ENCODE measurements at places on chromosomes 5 and 9.

GRCh38 chr5:149452665-149453617, 73.8 kb upstream of the IL17B start:
- no peak for DNase-seq

DNA sequence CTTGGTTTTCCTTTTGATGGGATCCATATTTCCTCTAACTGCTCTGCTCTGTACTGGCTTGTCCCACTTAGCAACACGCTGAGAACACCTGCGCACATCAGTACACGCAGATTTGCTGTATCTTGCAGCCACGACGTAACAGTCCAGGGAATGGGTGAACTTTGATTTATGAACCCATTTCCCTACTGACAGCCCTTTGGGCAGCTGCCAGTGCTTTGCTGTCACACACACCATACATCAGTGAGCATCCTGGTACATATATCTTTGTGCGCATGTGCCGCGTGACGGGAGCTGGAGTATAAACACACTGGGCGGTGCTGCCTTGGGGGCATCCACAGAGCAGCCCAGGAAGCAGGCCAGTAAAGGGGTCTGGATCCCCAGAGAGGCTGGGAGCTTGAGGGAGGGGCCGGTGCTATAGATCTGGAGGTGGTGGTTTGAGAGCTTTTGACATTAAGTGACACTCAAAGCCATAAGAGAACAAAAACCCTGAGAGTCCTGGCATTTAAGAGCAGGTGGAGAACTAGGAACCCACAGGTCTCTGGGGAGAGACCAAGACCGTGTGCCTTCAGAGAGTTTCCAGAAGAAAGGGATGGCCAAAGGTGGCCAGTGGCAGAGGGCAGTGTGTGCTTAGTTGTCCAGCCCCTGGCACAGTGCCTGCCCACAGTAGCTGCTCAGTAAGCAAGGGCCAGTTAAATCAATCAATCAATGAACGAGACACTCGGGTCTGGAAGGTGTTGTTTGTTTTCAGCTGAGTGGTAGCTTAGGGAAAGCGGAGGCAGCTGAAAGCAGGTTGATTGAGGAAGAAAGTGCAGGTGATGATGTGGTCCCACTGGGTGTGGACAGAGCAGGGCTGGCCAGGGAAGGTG, 53.7 kb downstream of the LMX1B start:
- DNase-seq: no peak

GRCh38 chr5:122639033-122639432, 135.8 kb upstream of the SNX2 start:
- DNase-seq: no peak

- no peak for DNase-seq
Observed at GRCh38 chr5:62606878-62607277, 28.3 kb downstream of the LRRC70 start.

DNA sequence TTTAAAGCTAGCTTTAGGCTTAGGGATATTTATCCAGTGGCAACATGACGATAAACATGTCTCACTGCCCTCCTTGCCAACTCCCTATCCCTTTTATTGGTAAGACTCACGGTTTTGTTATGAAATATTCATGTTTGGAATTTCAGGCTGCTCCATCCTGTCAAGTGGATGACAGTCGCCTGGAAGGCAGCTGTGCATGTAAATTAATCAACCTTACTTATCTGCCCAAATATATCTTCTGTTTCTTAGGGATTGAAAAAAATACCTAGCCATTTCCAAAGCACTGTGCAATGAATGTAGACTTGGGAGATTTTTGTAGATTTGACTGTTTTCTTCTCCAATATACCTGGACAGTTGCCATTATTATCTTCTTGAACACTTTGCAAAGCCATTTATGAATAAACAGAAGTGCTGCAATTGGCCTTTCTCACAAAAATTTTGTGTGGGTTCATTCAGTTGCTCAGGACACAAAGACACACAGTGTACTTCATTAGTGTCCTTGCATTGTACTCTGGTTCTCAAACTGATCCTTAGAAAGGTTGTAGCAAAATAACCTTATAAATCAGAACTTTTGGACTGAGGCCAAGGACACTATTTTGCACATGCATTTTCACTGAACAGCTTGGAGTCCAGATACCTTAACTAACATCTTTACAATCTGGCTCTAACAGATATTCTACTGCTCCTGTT, 889.4 kb upstream of the SEMA6A start:
- no peak for DNase-seq
